ENCODE measurements at places on chromosomes 6 and 20. TPM values are rescaled to one million over a fixed set of nuclear protein-coding genes. Genes with fewer than 3 reads are reported as not detected.

Gene OR2J3
- not detected for total RNA-seq

Gene GABRR1
- not detected for total RNA-seq

Gene BTN1A1
- not detected for total RNA-seq

Gene LAMA4
- total RNA-seq: 66.7 TPM

Gene HLA-DRA
- 244 TPM for total RNA-seq

DNA sequence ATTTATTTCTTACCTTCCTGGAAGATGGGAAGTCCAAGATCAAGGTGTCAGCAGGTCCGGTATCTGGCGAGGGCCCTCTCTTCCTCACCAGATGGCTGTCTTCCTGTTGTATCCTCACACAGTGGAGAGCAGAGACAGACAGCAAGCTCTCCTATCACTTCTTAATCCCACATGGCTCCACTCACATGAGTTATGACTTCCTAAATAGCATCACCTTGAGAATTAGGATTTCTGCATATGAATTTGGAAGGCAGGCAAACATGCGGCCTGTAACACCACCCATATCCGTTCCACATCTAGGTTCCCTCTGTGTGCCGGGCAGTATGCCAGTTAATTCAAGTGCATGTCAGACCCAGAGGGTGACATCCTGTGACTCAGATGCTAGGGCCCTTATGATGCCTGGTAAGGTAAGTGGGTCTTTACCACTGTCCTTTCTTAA, 2.1 kb downstream of the RAET1E start:
- no peak overlapping the region for H3K4me3 ChIP-seq
- peak; percentile 24 for DNase-seq
- no peaks in the 10 kb centered on the region for H3K27me3 ChIP-seq

GRCh38 chr6:87016772-87017171, 78.1 kb downstream of the CGA start:
- H3K27ac ChIP-seq: no peak overlapping the region
- H3K4me1 ChIP-seq: no peaks in the 10 kb centered on the region
- no peak overlapping the region for H3K4me3 ChIP-seq
- DNase-seq: no peak
- H3K36me3 ChIP-seq: no peaks in the 10 kb centered on the region
- no peaks in the 10 kb centered on the region for H3K27me3 ChIP-seq

- H3K36me3 ChIP-seq: no peaks in the 10 kb centered on the region
- DNase-seq: no peak
- H3K4me3 ChIP-seq: peak within 1 kb of the TSS; percentile 71
- no peaks in the 10 kb centered on the region for H3K4me1 ChIP-seq
- H3K27me3 ChIP-seq: no peaks in the 10 kb centered on the region
Measured at GRCh38 chr6:96562886-96563285, at the start of gene FHL5. TSS of gene FHL5 (plus strand) at chr6:96563128. CDS start at chr6:96603614, 40,486 bp downstream.

DNA sequence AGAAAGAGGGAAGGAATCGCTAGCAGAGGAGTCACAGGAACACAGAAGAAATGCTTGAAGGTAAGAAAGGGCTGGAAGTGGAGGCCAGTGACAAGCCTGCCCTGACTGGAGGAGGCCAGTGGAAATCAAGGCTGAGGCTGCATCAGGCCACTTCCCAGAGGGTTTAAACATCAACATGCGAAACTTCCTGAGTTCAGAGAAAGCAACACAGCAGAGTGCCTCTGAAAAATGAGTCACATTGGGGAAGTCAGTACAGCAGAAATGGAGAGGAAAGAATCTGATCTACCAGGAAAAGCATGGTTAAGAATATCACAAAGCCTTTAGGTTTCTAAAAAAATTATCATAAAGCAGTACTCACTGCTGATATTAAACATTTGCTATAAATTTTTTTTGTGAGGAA, 23.3 kb downstream of the NAPB start:
- no peaks in the 10 kb centered on the region for H3K4me1 ChIP-seq
- no peak overlapping the region for H3K4me3 ChIP-seq
- H3K27me3 ChIP-seq: no peaks in the 10 kb centered on the region
- no peak overlapping the region for H3K27ac ChIP-seq

- H3K27me3 ChIP-seq: no peaks in the 10 kb centered on the region
- no peak for DNase-seq
Measured at GRCh38 chr20:21019814-21020658, 86.1 kb downstream of the LINC00237 start.

Gene RRAGD
- 11.0 TPM for total RNA-seq

Gene LRRN4
- total RNA-seq: 0.27 TPM

GRCh38 chr6:33420491-33421343, 852 bp downstream of the SYNGAP1 start:
- DNase-seq: no peak
- peaks cover 23% of the 10 kb centered on the region for H3K4me1 ChIP-seq
- peaks cover 4% of the 10 kb centered on the region for H3K36me3 ChIP-seq
- peak overlapping the region; percentile 62 for H3K27ac ChIP-seq
- H3K27me3 ChIP-seq: no peaks in the 10 kb centered on the region
- H3K4me3 ChIP-seq: peak overlapping the region; percentile 68

GRCh38 chr20:51811514-51812128, 9.3 kb upstream of the SALL4 start:
- no peak overlapping the region for H3K27ac ChIP-seq
- DNase-seq: no peak
- no peak overlapping the region for H3K4me3 ChIP-seq
- no peaks in the 10 kb centered on the region for H3K4me1 ChIP-seq
- H3K36me3 ChIP-seq: no peaks in the 10 kb centered on the region

DNA sequence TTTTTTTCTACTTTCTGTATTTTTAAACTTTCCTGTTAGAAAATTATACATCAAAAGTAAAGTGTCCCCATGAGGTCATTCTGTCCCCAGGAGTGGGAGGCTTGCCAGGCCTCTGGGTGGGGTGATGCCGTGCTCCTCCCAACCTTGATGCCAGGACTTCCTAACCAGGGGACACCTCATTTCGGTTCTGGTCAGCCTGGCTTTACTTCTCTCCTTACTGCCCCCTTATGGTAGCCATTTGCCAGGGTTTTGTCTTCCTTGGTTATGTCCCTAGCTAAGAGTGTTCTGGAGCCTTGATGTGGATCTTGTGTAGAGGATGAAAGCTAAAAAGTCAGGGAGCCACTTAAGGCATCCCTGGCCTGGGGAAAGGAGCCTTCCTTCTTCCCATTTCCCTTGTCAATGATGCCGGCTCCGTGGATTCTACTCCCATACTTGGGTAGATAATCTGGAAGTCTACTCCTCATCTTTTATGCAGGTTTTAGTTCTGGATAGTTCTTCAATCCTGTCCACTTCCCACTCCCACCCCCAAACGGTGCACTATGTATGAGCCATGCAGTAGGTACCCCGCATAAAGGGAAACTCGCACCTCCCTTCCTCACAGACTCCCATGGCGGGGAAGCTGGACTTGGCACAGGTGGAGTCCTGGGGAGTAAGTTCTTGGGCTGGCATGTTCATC, 164.1 kb upstream of the SALL4 start:
- DNase-seq: no peak
- H3K27ac ChIP-seq: no peak overlapping the region
- H3K4me3 ChIP-seq: no peak overlapping the region
- H3K27me3 ChIP-seq: no peaks in the 10 kb centered on the region

Gene BPIFB4
- not detected for total RNA-seq

DNA sequence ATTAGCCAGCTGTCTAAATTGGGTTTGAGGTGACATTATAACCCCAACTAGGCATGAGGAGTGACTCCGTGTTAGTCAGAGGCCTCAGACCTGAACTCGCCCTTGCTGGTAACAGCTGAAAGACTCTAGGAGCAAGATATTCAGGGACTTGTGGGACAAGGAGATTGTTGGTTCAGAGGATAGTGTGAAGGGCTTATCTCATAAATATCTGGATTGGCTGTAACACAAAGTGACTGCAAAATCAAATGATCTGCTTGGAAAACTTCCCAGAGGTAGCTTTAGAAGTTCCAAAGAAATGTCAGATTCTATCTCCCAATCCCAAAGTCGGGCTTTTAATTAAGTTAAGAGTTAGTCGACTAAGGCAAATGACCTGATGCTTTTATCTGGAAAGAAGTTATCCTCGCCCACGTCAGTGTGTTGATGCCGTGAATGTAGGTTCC, 72.4 kb downstream of the TULP4 start:
- no peak for DNase-seq
- H3K27me3 ChIP-seq: no peaks in the 10 kb centered on the region
- H3K27ac ChIP-seq: no peak overlapping the region
- no peaks in the 10 kb centered on the region for H3K36me3 ChIP-seq
- no peak overlapping the region for H3K4me3 ChIP-seq

Data from thoracic aorta (tissue), 2 donors.